ENCODE measurements at places on chromosomes 2 and 18.

- DNase-seq: no peak
These were observed 74.1 kb upstream of the LRATD1 start for GRCh38 chr2:14558335-14558919.

DNA sequence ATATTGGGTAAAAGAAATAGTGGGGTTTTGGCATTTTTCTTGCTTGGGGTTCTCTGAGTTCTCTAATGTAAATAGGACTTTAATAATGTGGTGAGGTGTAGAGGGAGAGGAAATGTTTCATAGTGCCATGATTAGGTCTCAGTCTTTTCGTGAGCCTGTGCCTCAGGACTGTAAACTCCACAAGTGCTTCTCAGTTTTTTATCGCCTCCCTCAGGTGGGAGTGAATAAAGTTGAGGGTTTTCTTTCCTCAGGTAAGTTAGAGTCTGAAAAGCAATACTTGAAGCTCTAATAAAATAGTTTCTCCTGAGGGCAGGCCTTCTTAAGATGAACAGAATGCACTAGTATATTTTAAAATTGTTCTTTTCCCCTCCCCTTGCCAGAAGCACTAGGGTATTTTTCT is 243.1 kb upstream of the SETBP1 start:
- DNase-seq: no peak

GRCh38 chr18:10215446-10215845 is 239.0 kb upstream of the APCDD1 start:
- no peak for DNase-seq

- peak; percentile 97 for DNase-seq
These were observed 9.0 kb upstream of the DSEL start for GRCh38 chr18:67525328-67526099.

GRCh38 chr18:11251229-11251890 is 102.0 kb upstream of the PIEZO2 start:
- DNase-seq: no peak

DNA sequence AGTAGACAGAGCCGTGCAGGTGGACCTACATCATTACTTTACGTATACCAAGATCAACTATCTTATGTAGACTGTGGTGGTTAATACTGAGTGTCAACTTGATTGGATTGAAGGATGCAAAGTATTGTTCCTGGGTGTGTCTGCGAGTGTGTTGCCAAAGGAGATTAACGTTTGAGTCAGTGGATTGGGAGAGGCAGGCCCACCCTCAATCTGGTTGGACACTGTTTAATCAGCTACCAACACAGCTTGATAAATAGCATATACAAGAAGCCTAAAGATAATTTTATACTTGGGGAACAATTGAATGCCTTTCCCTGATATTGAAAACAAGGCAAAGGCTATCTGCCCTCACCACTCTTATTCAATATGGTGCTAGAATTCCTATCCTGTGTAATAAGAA is 604.2 kb upstream of the ZEB2 start:
- no peak for DNase-seq

GRCh38 chr2:47655563-47655880 is 127.4 kb upstream of the MSH6 start:
- no peak for DNase-seq
